ENCODE measurements at places on chromosomes 7 and 10.

DNA sequence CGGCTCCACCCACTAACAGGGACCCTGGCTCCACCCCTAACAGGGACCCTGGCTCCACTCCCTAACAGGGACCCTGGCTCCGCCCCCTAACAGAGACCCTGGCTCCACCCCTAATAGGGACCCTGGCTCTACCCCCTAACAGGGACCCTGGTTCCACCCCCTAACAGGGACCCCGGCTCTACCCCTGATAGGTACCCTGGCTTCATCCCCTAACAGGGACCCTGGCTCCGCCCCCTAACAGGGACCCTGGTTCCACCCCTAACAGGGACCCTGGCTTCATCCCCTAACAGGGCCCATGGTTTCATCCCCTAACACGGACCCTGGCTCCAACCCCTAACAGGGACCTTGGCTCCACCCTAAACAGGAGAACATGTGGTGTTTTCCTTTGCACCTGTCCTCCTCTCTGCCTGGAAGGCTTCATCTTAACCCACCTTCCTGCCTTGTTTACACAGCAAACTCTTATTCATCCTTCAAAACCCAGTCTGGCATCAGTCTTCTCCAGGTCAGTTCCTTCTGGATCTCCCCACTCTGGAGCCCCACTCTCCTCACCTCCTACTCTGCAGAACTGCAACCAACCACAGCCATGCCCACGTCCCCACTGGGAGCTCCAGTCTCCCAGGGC, 58.0 kb downstream of the CHST15 start:
- no peak for DNase-seq

DNA sequence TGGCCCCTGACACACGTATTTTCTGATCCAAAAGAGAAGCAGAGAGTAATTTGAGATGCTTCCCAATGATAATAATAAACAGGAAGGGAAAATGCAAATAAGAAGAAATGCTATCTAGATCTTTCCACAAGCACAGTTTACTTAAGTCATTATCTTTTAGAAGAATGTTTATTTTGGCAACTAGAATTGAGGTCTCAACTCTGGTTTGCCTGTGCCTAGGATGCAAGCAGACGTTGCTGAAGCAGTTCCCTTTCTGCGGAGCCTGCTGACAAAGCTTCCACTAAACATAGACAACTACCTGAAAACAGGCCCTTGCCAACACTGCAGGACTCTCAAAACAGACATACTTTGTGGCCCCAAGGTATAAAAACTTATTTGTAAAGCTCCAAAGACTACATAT, 315.8 kb upstream of the POM121L12 start:
- DNase-seq = no peak

DNA sequence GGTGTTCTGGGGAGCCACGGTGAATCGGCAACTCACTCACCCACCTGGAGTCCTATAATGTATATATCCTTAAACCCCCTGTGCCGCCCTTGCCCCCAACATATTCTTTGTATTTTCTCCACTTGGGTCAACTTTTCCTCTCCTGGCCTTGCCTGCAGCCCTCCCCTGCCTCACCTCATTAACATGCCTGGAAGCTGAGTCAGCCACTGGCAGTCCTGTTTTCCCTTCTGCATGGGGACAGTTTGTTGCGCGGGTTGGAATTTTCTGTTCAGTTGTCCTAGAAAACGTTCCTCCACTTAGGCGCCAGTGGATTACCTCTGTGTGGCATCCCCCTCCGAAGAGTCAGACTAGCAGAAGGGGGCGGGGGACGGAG, 97.4 kb downstream of the C10orf105 start:
- DNase-seq = no peak

DNA sequence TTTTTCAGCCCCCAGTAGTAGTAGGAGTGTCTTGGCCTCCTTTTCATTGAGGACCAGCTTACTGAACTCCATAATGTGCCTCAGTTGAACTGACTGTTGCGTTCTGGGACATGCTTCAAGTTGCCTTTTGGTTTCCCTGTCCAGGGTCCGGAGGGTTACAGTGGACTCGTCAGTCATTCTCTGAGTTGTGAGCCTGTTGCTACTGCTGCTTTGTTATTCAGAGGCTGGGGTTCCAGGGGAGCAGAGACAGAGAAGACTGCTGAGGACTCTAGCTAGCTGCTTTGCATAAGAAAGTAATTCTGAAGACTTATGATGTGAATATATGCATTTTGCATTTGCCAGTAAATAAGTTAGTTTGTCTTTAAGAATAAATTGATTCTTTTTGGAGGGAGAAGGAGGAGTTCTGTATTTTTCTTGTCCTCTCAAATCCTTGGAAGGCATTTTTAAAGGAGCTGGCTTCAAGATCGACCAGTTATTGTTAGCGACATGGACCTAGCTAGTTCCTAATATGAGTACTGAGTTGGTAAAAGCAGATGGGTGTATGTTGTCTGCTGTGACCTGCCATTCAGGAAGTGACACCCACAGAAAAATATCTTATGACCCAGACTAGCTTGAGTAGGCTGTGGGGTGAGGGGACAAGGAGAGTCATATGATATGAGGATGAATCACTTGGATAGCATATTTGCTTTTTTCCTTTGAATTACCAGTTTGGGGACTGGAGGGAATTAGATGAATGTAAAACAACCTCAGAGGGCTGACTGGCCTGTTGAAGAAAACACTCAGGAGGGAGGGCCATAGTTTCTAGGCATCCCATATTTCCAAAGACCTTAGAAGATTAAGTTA, 8.3 kb downstream of the PI4K2A start:
- DNase-seq = peak; percentile 88

GRCh38 chr7:95322396-95322795, 1.9 kb downstream of the PON1 start:
- DNase-seq = no peak

DNA sequence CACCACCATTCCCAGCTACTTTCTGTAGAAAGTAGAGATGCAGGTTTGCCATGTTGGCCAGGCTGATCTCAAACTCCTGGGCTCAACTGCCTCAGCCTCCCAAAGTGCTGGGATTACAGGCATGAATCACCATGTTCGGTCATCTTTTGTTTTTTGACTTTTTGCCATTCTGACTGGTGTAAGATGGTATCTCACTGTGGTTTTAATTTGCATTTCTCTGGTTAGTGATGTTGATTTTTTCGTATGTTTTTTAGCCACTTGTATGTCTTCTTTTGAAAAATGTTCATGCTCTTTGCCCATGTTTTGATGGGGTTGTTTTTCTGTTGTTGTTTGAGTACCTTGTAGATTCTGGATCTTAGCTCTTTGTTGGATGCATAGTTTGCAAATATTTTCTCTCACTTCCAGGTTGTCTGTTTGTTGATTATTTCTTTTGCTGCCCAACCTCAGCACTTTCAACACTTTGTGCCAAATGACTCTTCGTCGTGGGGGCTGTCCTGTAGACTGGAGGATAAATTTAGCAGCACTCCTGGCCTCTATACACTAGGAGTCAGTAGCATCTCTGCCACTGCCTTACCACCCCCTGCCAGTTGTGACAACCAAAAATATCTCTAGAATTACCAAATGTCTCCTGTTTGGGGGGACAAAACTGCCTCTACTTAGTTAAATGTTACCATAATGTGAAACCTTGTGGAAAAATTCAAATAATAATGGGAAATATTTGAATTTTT, 6.5 kb upstream of the CPED1 start:
- peak; percentile 46 for DNase-seq

- no peak for DNase-seq
These were observed 40.9 kb upstream of the MET start for GRCh38 chr7:116630932-116631671.

DNA sequence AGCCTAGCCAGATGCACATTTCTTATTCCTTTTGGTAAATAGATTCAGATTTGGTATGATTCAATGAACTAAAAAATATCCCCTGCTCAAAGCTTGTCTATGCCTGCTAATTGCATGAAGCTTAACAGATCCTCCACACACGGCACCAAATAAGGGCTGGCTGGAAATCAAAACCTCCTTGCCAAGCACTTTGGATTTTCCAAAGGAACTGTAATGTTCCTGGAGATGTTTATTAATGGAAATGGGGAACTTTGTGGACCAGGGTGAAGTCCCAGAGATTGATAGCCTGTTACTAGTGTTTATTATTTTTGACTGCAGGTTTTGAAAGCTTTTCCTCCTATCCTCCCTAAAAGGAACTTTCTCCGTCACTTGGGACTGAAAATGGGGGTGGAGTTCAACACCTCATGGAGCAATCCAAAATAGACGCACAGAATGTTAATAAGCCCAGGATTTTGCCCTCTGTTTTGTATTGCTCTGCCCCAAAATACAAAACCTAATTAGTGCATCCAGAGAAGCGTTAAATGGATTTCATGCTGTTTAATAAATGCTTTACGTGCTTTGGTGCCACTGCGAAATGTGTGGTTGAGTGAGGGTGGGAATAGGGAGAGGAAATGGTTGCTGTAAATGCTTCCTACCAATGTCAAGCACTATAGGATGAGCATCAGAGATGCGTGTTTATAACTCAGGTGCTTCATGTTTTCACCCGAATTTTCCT, 1027.7 kb downstream of the LRMDA start:
- no peak for DNase-seq

GRCh38 chr7:44323381-44324203, 1.8 kb downstream of the CAMK2B start:
- DNase-seq = no peak
